Stimulated activated CD8-positive, alpha-beta memory T cell treated with anti-CD3 and anti-CD28 coated beads, Interleukin-4, amount 100 ng/mL, for 4 hours (primary cell): ENCODE measurements at places on chromosomes 5 and 9.

DNA sequence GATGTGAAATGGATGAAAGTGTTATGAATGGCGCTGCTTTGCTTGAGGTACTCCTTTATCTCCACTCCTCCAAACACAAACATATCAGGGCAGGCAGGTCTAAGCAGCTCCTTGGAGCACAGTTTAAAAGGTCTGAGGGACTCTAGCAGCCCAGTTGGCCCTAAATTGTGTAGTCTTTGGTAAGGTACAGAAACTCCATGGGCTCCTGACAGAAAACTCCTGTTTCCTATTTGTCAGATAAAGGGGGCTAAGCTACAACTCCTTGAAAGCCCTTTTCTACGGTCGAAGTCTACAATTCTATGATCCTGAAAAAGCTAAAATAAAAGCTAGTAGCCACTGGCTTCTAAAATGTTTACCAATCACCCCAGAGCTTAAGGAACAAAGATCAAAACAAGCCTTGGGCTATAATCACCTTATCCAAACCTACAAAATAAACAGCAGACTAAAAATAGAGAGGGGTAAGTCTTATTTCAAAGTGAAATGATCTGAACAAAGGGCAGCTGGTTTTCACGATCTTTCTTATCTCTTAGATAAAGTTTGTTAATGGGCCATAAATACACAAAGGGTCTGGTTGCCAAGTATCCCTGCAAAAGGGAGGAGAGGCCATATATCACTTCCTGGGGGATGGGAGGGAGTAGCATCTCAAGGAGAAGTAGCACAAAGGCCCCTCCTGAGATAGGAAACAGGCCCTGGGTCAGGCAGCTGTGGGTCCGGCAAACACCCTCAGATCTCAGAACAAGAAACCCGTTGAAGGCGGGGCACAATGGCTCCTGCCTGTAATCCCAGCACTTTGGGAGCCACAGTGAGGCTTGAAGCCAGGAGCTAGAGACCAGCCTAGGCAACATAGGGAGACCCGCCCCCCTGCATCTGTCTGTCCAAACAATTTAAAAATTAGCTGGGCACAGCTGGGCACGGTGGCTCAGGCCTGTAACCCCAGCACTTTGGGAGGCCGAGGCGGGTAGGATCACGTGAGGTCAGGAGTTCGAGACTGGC lies 28.3 kb upstream of the DENND4C start:
- no peak for DNase-seq

GRCh38 chr9:127014216-127014909 lies 99.8 kb downstream of the RALGPS1 start:
- no peak for DNase-seq

GRCh38 chr5:78594021-78594420 lies 54.6 kb downstream of the LHFPL2 start:
- no peak for DNase-seq

DNA sequence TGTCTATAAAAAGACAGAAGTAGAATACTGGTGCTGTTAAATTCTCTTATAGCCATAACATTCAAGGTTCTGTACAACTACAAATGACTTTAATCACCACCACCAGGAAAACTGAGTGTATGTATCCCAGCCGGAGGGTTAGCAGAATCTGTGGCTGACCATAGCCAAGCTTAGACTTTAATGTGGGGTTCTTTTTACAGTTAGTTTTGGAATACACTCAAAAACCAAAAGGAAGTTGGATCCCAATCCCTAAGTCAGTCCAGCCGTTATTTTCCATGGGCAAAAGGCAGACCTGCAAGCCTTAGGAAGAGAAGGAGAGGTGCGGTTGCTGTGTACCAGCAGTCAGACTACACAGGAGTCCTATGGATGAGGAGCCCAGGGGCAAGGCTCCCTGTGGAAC lies 179.8 kb downstream of the ENC1 start:
- DNase-seq: no peak

GRCh38 chr9:128921881-128922763 lies 1.3 kb downstream of the PHYHD1 start:
- no peak for DNase-seq

DNA sequence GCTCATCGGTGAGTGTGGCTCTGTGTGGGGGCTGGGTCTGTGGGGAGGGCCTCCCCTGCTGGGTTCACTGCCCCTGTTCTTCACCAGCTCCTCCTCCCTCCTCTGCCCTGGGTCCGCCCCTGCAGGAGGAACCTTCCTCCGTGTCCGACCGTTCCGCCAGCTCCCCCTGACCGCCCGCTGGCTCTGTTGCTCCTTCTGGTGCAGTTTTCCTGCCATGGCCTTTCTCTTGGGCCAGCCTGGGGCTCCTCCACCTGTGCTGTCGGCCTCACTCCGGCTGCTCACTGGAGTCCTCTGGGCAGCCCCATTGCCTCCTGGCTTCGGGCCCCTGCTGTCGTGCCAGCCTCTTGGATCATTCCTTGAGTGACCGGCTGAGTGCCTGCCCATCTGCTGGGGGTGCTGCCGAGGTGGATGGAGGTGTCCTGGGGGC lies 12.3 kb downstream of the RNU6ATAC start:
- DNase-seq: no peak

DNA sequence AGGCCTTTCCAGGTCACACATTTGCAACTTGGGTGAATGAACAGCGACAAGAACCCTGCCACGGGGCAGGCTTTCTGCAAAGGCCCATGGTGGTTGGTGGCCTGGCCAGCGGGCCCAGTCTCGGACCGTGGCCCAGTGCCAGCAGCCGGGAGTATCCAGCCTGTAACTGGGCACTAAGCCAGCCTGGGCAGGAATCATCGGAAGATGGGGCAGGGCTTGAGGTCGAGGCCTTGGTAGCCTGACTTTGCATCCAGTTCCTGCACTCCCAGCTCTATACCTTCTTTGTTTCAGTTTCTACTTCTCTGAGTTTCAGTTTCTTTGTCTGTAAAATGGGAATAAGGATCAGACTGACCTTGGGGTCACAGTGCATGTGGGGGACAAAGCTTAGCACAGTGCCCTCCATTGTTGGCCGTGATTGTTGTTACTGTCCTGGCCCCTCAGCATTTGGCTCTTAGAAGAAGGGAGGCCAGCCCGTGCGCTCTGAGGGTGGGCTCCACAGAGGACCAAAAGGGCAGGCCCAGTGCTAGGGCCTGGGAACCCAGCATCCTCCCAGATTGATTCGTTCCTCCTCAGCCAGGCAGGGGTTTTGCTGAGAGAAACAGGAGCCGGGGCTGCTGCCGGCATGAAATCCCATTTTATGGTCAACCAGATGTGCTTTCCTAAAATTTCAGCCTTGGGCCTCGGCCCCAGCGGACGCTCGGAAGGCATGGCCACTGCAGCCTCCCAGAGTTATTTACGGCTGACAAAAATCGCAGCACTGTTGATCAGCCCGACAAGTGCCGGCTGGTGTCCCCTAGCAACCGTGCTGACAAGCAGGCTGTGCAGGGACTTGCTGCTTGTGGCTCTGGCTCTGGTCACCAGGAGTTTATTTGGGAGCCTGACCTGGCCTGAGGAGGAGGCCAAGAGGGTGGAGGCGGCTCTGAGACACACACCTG lies 43.6 kb downstream of the JADE2 start:
- DNase-seq: no peak

- DNase-seq: no peak
Observed at GRCh38 chr5:80372780-80373179, 35.1 kb upstream of the ZFYVE16 start.

DNA sequence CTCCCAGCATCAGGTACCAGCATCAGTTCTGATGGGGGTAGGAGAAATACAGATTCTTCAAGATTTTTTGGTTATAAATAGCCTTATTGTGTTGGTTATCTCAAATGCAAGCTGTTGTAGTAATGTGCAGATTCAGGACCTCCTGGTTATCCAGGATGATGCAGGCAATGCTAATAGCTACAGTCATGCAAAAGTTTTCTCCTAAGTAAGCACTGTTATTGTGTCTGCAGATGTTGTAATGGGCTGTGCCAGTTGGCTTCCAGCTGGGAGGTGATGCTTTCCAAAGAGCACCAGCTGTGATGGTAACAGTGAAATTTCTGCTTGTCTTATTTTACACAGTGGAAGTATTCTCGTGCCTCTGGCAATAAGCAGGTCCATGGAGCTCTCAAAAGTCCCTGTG lies 719.2 kb upstream of the CTNND2 start:
- no peak for DNase-seq

DNA sequence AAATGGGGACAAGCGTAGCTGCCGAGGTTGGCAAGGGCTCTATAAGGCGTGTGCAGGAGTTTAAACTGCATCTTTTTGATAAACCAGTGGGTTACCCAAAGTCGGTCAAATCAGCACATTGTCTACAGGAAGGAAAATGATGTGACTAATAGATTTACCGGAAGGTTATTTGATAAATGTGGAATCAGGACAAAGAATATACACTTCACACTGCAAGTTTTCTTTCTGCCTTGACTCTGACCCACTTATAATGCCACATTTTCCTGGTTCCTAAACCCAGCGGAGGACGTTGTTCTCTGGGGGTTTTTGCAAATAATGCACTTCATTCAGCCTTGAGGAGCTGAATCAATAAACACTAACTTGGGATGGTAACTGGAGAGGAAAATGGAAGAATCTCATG lies 76.8 kb downstream of the TTLL11 start:
- no peak for DNase-seq

DNA sequence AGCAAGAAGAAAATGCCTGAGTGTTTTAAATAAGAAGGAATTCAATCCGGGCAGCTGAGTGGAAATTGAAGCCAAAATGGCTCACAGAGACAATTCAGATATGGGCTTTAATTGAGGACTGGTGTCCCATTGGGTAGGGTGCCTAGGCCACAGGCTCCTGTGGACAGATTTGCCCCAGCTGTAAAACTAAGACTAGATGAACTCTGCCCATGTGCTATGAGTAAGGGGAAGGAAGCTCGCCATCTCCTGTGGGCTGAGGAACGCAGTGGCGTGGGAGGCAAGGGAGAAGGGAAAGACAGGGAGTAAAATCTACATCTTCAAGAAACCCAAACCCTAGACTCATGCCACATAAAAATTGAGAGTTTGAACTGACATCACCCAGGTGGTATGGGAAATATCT lies 66.1 kb downstream of the KLHL3 start:
- DNase-seq: no peak

GRCh38 chr9:107447834-107448233 lies 41.7 kb downstream of the KLF4 start:
- no peak for DNase-seq

DNA sequence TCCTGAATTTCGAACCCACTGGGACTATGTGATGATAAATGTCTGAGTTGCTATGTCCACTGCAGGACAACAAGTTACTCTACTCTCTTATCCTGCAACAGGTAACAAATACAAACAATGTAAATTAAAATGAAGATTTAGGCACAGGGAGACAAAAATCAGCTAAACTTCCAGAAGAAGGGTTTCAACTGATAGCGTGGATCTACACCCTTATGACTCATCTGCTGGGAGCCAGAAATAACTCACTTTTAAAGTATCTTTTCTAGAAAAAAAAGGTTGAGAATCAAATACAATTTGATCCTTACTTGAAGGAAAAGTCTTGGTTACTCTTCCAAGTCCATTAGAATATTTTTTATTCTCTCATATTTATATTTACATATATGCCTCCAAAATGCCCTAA lies 21.4 kb downstream of the PJA2 start:
- DNase-seq: no peak

DNA sequence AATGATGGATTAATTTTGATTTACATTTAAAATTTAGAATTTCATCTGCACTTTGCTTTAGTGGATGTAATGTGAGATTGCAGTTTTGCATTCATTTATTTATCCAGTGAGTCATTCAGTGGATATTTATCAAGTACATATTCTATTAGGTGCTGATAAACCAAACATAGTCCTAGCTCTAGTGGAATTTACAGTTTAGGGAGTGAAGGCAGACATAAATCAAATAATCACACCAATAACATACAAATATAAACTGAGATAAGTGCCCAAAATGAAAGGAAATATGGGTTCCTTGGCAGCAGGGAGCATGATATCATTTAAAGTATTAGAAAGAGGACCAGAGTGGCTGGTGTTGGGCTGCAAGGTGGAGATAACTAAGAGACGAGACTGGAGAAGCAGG lies 14.7 kb upstream of the NIPBL start:
- no peak for DNase-seq

DNA sequence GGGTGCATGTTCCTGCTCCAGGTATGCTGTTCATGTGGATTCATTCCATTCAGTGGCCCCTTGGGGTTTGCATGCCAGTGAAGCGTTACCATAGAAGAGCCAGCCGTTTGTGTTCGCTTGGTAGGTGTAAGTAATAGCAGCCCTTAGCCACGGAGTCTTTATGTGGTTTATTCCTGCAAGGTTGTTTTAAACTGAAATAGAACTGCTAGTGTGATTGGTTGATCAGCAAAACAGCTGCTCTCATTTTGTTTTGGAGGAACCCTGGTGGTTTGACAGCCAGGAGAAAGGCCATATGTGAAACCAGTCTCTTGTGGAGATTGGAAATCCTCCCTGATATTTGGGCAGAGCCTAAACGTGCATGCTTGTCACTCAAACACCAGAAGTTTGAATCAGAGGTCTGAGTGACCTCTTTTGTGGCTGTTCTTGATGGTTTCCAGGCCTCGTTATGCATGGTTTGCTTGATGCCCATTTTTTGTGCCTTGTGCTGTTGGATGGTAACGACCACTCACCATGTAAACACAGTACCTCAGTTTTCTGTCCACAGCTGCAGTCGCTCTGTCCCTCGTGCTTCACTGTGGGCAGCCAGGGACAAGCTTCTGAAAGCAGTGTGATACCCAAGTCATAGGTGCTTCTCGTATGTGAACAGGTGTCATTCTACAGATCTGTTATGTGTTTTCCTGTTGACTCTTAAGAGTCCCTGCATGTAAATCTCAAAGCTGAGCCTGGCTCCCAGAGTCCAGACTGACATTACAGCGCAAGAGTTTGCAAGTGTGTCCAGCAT lies 58.3 kb upstream of the NXNL2 start:
- DNase-seq: no peak

DNA sequence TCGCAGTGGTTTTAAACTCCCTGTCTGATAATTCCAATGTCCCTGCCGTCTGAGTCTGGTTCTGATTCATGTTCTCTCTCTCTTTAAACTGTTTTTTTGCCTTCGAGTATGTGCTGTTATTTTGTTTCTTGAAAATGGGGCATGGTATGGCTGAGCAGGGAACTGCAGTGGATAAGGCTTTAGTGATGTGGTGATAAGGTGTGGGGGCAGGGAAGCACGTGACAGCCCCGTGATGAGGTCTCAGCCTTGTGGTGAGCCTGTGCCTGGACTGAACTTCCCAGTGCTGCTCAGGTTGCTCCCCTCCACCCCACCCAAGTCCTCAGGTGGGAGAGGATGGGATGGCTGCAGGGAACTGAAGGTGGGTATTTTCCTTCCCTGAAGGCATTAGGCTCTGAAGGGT lies 5.5 kb upstream of the ZNF354B start:
- DNase-seq: no peak

GRCh38 chr5:19795218-19795617 lies 192.8 kb downstream of the CDH18 start:
- DNase-seq: no peak
